ENCODE measurements at places on chromosomes 1 and 21. TPM values are rescaled to one million over a fixed set of nuclear protein-coding genes. Genes with fewer than 3 reads are reported as not detected.

- no peak for DNase-seq
Observed at GRCh38 chr1:112370996-112371395, 25.0 kb upstream of the CTTNBP2NL start.

GRCh38 chr1:186762653-186763052 is 66.1 kb upstream of the PLA2G4A start:
- DNase-seq = no peak

- DNase-seq = no peak
Observed at GRCh38 chr21:37273440-37273839, 6.3 kb upstream of the VPS26C start.

DNA sequence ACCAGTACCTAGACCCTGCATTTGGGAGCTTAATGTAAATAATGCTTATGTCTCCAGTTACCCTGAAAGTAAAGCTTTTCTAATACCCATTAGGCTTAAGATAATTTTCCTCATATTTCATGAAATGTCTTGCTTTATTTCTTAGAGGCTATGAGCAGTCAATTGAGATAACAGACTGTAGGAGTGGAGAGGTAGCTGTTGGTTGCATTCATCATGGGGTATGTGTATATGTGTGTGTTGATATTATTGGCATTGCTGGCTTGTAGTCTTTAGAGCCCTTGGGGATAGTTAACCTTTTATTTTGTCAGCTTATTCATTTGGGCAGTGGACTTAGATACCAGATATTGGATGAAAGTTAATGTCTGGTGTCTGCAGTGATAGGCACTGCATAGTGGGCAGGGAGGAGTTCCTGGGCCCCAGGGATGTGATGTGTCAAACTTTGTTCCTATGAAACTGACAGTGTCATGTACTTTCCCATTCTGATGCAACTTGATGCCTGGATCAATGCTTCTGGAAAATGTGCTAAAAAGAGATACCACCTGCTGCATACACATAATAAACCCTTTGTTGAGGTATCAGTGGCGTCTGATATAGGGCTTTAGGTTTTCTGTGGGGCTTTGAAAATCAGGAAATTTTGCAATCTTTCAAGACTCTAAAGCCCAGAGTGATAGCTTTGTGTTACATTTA is 83.9 kb downstream of the MAST2 start:
- no peak for DNase-seq

GRCh38 chr1:234331507-234331906 is 41.7 kb upstream of the COA6 start:
- DNase-seq = no peak

DNA sequence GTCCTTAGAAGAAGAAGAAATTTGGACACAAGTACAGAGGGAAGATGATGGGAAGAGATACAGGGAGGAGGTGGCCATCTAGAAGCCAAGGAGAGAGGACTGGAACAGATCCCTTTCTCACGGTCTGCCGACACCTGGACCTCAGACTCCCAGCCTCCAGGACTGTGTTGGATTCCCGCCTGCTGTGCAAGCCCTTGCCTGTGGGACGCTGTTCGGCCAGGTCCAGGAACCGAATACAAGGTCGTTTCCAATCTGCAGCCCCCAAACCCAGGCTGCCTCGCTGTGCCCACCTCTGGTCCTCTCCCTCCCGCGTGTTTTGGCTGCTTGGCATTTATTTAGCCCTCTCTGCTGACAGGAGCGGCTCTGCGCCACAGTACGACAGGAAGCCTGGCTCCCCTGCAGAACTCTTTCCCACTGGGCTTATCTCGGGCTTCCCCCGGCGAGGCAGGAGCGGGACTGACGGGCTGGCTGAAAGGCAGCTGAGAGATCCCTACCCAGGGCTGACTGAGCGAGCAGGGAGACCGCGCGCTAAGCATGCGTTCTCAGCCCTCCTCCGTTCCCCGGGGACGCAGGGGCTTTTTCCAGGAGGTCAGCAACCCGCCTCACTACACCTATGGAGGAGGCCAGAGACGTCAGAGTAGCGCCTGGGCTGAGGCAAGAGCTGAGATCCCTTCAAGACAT is 238.4 kb downstream of the TNR start:
- no peak for DNase-seq

DNA sequence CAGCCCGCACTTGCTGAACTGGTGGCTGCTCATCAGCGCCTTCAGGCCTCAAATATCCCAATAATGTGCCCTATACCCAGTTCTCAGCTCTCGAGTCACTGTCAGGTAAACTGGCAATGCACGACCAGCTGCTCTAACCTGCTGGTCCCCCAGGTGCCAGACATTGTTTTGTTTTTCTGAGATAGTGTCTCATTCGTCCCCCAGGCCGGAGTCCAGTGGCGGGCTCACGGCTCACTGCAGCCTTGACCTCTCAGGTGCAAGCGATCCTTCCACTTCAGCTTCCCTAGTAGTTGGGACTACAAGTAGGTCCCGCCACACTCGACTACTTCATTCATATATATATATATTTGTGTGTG is 1.0 kb upstream of the NADK start:
- no peak for DNase-seq

GRCh38 chr1:237894131-237894530 is 3.4 kb upstream of the ZP4 start:
- DNase-seq = no peak

DNA sequence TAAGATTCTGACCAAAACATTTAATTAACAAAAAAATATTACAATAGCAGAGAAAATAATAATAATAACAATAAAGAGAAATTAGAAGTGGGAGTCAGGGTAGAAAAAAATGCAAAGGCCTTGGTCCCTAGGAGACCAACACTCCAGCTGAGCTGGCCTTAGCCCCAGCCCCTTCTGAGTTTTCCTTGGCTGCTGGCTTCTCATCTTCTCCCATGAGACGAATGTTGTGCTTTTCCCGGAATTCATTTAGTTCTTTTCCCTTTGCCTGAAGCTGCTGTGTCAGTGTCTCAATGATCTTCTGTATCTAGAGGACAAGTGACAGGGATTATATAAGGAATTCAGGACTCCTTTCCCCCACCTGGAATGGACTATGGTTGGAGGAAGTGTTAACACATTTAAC is 2.4 kb downstream of the KLHDC9 start:
- DNase-seq = no peak

GRCh38 chr1:197199923-197200271 is 53.4 kb upstream of the ASPM start:
- no peak for DNase-seq

DNA sequence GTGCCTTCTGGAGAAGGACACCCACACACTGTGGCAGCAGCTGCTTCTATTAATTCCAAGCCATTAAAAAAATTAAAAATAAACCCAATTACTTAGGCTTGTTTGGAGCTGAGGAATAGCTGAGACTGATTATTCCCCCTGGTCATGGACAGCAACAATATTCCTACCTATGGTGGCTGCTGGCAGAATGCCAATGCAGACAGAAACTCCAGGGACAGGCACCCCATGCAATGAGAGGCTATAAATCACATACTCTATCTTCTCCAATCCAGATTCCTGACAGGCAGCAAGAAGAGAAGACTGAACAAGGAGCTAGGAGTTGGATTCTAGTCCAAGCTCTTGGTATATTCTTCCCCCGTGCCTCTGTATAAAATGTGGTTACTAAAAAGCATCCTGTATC is 275.4 kb upstream of the BEND5 start:
- no peak for DNase-seq

- DNase-seq = no peak
Observed at GRCh38 chr1:10031461-10031860, 1.3 kb upstream of the UBE4B start.

DNA sequence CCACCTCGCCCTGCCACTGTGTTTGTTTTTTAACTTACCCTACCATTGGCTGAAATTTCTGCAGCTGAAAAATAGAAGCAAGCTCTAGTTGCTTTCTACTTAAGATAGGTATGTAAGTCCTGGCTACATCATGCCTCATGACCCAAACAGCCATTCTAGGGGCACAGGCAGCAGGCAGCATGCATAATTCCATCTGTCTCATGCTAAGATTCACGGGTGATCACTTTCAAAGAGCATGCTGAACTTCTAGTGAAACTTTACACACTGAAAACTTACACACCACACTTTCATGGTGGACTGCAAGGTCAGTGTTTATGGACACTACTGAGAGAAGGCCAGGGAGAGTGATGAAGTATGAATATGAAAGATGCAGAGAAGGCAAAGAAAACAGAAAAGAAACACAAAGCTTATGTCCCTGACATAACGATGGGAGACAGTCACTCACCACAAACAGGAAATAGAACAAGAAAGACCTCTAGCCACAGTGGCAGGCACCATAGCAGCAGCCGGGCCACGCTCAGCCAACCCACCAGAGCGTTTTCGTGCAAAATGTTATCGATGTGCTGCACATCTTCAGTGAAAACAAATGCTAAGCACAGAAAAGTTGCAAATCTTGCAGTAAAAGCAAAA is 102.3 kb upstream of the TIAM1 start:
- DNase-seq = no peak

GRCh38 chr1:180299479-180300221 is 69.6 kb downstream of the LHX4 start:
- no peak for DNase-seq

DNA sequence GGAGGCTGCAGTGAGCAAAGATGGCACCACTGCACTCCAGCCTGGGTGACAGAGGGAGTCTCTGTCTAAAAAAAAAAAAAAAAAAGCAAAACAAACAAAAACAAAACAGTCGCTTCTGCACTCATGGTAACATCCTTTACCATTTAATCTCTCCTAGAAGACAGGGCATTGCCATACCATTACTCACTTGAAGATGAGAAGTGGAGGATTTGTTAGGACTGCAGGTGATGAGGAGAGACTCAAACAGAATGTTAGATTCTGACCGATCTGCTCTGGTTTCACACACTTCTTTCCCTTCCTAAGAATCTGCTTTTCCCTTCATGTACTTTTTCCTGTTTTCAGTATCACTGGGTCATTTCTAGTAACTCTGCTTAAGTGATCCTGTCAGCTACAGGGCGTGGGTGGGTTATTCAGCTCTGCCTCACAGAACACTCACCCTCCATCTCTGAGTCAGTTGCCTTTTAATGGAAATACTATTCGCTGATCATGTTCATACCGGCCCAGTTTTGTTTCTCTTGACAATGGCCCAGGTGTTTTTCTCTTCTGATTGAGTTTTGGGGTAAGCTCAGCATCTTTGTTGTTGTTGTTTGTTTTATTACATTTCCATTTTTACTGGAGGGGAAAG is 148.0 kb upstream of the ERG start:
- DNase-seq = no peak

- no peak for DNase-seq
Observed at GRCh38 chr1:153081736-153082135, 10.3 kb upstream of the SPRR2B start.

DNA sequence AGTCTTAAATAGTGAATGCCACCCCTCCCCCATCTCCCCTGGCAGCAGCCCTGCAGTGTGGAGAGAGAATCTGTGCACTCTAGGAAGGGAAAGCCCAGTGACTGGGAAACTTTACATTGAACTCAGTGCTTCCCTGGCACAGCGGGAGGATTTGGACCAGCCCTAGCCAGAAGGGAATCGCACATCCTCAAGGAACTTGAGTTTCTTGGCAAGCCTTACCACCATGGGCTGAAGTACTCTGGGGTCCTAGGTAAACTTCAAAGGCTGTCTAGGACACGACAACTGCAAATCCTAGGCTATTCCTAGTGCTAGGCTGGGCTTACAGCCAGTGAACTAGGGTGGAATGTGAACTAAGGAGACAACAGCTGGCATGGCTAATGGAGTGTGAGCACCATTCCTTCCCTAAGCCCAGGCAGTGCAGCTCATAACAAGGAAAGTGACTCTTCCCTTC is 88.3 kb downstream of the COL24A1 start:
- no peak for DNase-seq

The ARHGAP29 gene
- 131 TPM for total RNA-seq

The KCNJ6 gene
- total RNA-seq = under 0.01 TPM

The GCSAML gene
- total RNA-seq = not detected

The OLIG2 gene
- not detected for total RNA-seq

The OR2T6 gene
- not detected for total RNA-seq

The SLC45A1 gene
- total RNA-seq = 0.22 TPM

The GNAT2 gene
- not detected for total RNA-seq

The CRP gene
- not detected for total RNA-seq

The BSND gene
- not detected for total RNA-seq

Data from epithelial cell of proximal tubule (primary cell).